ENCODE measurements at places on chromosomes 3 and 15.

GRCh38 chr3:137047240-137047639 lies 89.5 kb downstream of the IL20RB start:
- DNase-seq = no peak

DNA sequence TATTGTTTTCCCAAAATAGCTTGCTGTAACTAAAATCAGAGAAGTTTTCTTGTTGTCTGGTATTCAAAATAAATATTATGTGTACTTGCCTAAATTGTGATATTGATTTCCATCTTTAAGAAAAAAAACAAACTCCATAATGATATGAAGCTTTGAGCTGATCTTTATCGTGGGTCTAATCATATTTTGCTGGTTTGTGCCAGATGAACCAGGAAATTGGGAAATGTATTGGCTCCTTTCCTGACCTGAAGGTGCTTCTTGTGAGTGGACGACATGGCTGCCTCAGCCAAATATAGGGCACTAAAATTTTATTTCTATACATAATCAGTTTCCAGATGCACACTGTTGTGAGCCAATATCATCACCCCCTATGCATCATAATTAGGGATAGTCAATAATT lies 113.3 kb downstream of the DIPK2A start:
- DNase-seq = no peak

GRCh38 chr15:40044717-40045571 lies 6.0 kb upstream of the SRP14 start:
- DNase-seq = peak; percentile 81

DNA sequence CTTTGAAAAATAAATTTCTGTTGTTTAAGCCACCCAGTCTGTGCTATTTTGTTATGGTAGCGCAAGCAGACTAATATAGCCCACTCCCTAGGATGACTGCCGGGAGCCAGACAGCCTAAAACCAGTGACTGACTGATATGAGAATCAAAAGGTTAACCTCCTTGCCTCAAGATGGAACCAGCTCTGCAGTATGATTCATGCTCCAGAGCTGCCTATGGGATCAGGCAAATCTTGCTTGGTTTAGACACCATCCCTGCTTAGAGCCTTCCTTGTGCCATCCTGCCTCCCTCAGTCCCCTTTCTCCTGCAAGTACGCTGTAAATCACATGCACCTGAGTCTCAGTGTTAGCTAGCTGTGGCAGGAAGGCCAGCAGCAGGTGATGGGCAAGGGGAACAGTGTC lies 39.3 kb downstream of the TRANK1 start:
- DNase-seq = no peak

- no peak for DNase-seq
Measured at GRCh38 chr3:73493543-73494308, 131.0 kb downstream of the PDZRN3 start.

Data from neural crest cell (in vitro differentiated cells).